Germinal center (tissue), 1 donor: ENCODE measurements at places on chromosomes 13 and 19.
A peak's percentile ranks its signal among the peaks of the same experiment; 100 is the strongest.

DNA sequence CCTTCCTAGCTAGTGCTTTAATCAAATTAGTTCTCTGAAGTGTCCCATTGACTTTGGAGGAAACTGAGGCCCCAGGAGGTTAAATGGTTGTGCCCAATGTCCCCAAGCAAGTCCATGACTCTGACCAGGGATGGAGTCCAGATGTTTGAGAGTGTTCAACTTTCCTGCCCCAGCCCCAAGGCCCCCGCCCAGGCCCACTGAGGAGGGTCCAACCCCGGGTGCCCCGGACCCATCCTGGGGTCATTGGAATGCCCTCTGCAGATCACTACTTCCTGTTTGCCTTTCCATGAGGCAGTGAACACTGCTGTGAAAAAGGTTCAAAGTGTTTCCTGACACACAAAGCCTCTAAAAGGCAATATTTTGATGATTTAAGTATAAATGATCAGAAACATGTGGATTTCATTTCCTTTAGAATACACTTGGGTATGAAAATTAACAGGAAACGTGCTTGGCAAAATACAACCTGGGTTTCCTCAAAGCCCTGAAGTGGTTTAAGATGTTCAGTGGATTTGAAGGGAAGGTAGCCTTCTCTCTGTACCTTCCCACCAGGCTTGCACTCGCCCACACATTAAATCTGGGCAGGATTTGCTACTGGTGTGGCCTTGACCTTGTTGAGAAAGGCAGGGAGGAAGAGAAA lies 335.7 kb downstream of the TSHZ3 start:
- DNase-seq, result no peak

DNA sequence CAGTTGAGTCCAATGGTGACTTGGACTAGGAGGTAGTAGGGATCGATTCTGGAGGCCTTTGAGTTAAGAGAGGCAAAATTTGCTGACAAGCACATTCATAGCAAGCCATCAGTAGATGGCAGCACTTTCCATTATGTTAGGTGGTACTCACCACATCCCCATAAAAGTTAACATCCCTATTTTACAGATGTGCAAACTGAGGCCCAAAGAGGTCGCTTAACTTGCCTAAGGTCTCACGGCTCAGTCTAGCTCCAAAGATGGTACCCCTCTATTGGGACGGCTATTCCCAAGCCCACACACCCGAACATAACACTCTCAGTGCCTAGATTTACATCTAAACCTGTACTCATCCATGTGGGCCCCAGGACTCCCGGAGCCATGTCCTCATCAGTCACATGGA lies 21.5 kb upstream of the FOSB start:
- DNase-seq, result no peak

DNA sequence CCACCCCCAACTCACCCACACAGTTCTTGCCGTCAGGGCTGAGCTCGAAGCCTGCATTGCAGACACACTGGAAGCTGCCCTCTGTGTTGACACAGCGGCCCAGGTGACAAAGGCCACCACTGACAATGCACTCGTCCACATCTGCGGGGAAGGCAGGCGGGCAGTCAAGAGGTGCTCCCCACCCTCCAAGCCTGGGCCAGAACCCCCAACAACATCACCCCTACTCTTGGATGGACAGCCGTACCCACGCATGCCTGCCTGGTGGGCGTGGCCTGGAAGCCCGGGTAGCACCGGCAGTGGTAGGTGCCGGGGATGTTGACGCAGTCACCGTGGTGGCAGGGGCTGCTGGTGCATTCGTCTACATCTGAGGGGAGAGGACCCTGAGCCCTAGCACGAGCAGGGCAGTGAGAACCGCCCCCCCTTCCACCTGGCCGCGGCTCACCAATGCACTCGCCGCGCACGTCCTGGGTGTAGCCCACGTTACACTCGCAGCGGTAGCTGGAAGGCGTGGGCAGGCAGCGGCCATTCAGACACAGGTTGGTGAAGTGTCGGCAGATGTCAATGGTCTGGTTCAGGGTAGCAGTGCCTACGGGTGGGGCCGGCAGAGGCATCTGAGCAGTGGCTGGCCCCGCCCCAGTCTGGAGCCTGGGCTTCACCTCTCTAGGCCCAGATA lies 13.3 kb downstream of the FBN3 start:
- DNase-seq, result no peak

GRCh38 chr19:10187315-10187714 lies 7.4 kb downstream of the DNMT1 start:
- DNase-seq, result no peak

- no peak for DNase-seq
Observed at GRCh38 chr19:46471116-46471733, at the start of gene PNMA8A. Gene PNMA8A, minus strand, starts transcription at chr19:46471563. Its CDS starts 528 bp downstream, at chr19:46471035.

DNA sequence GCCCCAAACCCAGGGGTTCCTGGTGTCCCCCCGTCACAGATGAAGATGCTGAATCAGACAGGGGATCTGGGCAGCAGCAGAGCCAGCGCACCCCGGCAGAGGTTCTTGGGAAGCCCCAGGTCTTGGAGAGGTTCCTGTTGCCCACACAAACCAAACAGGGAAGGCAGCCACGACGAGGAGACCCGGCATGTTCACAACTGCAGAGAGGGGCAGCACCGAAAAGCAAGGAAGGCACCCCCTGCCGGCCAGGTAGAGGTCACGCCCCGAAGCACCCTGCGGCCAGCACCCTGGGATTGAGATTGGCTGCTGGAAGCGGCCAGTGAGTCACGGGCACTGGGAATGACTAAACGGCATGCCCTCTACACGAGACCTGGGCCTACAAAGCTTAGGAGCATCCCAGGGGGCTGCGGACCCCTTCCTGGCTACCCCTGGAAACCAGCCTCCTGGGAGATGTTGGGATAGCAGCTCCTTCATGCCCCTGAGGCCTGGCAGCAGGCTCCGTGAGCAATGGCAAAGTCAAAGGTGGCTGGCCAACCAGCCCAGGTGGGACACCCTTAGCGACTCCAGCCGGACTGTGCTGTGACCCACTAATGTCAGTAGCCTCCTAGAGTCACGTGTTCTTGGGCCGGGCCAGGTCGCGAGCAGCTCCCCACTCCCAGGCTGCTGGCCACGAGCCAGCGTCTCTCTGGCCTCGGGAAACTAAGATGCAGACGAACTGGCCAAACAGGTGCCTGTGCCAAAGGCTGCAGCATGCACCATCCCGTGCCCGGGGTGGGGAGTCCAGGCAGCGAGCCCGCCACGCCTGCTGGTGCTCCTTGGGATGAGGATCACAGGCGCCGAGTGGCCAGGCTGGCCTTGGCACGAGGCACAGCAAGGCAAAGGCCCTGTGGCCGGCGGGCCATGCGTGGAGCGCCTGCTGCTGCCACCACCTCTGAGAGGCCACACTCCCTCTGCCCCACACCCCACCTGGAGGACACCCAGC lies 43.2 kb downstream of the MLLT1 start:
- no peak for DNase-seq

GRCh38 chr13:84121456-84121855 lies 239.2 kb upstream of the SLITRK1 start:
- no peak for DNase-seq

DNA sequence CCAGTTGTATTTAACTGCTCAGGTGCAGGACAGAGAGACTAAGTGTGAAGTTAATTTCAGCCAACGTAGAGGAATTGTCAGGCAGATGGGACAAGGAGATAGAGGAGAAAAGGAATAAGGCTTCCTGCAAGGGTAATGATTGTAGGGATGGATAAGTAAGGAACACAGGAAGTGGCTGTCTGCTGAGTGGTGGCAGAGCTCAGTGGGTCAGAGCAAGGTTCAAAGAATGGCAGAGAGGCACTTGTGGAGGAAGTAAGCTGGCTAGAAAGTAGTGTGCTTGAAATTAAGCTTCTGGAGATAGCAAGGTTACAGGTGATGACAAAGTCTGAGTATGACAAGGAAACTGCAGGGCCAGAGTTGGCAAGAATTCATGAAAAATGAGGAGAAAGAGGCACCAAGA lies 47.9 kb downstream of the USPL1 start:
- DNase-seq, result no peak

DNA sequence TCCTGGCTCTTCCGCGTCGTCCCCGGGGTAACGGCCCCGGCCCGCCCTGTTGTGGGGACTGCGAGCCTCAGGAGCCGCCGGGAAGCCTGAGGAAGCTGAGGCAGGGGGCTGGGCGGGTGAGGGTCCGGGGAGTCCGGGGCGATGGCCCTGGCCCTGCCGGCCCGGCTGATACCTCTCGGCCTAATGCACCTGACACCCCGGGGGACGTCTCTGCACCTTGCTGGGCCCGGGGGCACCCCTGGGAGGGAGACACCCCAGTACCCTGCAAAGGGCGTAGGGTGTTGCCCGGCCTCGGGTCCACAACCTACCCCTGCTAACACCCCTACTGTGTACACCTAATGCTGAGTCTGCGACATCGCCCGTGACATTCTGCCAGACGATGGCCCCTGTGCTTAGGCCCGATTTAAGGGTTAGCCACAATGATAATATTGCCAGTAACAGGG lies 410 bp downstream of the PIN1 start:
- no peak for DNase-seq

DNA sequence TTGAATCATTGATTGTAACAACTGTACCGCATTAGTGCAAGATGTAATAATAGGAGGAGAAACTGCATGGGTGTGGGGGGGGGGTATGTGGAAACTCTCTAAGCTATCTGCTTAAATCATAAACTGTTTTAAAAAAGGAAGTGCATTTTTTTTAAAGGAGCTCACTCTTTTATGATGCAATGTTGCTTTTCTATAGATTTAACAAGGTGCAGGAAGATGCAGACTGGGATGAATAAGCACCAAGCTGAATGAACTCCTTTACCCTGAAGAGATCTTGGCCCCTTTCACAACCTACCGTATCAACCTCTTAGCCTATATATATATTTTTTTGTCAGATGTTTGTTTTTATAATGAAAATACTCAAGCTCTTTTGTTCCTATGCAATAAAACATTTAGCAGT lies 95.9 kb downstream of the AKAP11 start:
- no peak for DNase-seq

GRCh38 chr19:42345191-42345812 lies 19.9 kb downstream of the MEGF8 start:
- no peak for DNase-seq

GRCh38 chr19:7678971-7679751 lies 1.5 kb upstream of the TRAPPC5 start:
- peak; percentile 70 for DNase-seq

- no peak for DNase-seq
Observed at GRCh38 chr13:50357586-50358118, 342.4 kb downstream of the KCNRG start.

GRCh38 chr13:98144801-98145350 lies 2.0 kb downstream of the FARP1 start:
- no peak for DNase-seq

GRCh38 chr13:66855131-66855530 lies 375.0 kb downstream of the PCDH9 start:
- no peak for DNase-seq

- no peak for DNase-seq
Observed at GRCh38 chr19:50510121-50510670, 795 bp downstream of the JOSD2 start.

- DNase-seq, result no peak
Observed at GRCh38 chr13:100659578-100659977, 15.0 kb downstream of the TMTC4 start.

- peak; percentile 53 for DNase-seq
Observed at GRCh38 chr13:99425485-99426341, 75.6 kb upstream of the TM9SF2 start.

- DNase-seq, result no peak
Observed at GRCh38 chr13:71291842-71292146, 575.2 kb downstream of the DACH1 start.

DNA sequence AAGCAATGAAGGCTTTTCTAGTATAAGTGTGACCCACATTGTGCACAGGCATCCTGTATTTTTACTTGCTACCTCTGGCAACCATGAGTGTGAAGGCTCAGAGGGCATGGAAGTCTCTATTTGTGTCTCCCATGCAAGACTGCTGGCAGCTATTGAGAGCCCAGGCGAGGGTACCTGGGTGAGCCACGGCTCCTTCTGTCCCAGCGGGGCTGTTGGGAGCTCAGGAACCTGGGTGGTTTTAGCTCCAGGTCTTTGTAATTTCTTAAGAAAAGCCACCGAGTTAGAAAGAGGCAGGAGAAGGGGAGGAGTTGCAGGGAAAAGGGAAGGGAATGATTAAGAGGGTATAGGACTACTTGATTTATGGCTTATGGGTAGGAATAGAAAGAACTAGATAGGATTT lies 190.4 kb upstream of the SOX1 start:
- no peak for DNase-seq

DNA sequence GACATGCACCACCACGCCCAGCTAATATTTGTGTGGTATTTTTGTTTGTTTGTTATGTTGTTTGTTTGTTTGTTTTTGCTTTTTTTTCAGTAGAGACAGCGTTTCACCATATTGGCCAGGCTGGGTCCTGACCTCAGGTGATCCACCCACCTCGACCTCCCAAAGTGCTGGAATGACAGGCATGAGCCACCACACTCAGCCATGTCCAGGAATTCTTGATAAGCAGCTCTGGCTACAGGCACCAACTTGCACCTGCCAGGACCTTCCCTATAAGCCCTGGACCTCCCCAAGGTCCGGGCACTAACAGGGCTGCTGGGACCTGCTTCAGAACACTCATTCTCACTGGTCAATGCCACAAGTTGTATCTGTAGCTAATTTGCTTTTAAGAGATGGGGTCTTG lies 48.7 kb downstream of the TINCR start:
- no peak for DNase-seq

- DNase-seq, result no peak
Observed at GRCh38 chr13:31594056-31594455, 145.3 kb upstream of the RXFP2 start.

- DNase-seq, result no peak
Observed at GRCh38 chr19:10254244-10254643, 2.2 kb downstream of the MRPL4 start.

- peak; percentile 68 for DNase-seq
Observed at GRCh38 chr19:4916292-4917082, 7.2 kb downstream of the UHRF1 start.

DNA sequence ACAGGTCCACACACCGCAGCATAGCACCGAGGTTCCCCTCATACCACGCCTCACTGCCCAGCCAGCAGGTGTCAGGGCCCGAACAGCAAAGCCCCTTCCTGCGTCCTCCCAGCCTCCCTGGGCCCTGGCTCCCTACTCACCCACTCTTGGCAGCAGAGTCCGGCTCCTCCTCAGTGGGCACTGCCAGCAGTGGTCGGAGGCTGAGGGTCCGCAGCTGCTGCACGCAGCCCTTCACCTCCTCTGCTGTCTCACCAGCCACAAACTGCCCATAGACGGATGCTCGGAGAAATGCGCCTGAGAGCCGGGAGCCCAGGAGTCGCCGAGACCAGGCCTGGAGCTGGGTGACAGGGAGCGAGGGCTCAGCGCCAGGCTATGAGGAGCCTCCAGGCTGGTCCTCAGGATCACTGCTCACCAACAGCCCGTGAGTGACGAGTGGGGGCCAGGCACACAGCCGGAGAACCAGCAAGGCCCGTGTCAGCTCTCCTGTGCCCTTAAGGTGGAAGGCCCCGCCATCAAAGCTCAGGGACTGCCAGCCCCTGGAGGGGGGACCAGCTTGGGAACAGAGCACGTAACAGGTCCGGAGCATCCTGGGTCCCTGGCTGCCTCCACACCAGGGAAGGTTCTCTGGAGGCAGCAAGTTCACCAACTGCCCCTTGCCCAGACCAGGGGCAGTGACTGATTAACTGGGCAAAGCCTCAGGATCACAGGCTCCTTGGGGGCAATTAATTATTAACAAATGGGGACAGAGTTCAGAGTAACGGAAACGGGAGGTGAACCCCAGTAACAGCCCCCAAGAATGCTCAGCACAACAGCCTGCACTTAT lies at the start of gene PRODH2:
TSS of gene PRODH2 (minus strand) at position 626 of the 823 bp plus-strand sequence. CDS start at position 586, 40 bp downstream.
- DNase-seq, result no peak
